ENCODE measurements at places on chromosomes 3 and 15. TPM values are rescaled to one million over a fixed set of nuclear protein-coding genes. Genes with fewer than 3 reads are reported as not detected.

DNA sequence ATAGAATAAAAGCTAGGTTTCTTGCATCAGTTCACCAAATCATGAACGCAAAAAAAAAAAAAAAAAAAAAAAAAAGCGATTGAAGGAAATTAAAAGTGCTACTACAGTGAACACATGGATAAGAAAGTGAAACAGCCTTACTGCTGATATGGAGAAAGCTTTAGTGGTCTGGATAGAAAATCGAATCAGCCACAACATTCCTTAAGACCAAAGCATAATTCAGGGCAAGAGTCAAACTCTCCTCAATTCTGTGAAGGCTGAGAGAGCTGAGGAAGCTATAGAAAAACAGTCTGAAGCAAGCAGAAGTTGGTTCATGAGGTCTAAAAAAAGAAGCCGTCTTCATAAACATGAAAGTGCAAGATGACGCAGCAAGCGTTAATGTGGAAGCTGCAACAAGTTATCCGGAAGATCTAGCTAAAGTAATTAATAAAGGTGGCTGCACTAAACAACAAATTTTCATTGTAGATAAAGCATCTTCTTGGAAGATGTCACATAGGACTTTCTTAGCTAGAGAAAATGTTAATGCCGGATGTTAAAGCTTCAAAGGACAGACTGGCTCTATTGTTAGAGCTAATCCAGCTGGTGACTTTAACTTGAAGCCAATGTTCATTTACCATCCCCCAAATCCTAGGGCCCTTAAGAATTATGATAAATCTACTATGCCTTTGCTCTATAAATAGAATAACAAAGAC lies 19.2 kb downstream of the P3H2 start:
- no peak for DNase-seq

- no peak for DNase-seq
Measured at GRCh38 chr3:177402533-177402932, 205.3 kb upstream of the TBL1XR1 start.

DNA sequence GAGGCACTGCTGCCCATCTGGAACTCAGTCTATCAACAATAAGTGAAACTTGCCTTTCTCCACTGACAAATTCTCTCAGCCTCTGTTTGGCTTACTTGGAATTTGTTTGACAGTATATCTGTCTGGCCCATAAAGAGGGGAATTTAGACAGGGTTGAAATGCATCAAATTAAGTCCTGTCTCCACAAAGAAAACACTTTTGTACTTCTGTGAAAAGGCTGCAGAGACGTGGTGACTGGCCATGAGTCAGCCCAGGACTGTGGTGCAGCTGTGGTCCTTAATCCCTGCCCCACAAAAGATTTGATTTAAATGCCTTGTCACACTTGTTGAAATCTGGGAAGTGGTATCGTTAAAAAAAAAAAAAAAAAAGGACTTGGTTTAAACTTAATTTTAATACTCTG lies 47.5 kb downstream of the RYR3 start:
- DNase-seq, result no peak

- DNase-seq, result no peak
Measured at GRCh38 chr3:128070898-128071591, 18.8 kb downstream of the SEC61A1 start.

DNA sequence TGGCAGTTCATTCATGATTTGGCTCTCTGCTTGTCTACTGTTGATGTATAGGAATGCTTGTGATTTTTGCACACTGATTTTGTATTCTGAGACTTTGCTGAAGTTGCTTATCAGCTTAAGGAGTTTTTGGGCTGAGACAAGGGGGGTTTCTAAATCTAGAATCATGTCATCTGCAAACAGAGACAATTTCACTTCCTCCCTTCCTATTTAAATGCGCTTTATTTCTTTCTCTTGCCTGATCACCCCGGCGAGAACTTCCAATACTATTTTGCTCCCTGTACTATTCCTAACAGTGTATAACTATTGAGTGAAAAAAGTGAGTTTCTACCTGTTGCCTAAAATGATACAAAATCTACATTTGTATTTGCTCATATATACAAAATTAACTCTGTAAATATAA lies 128.3 kb downstream of the ULK4 start:
- no peak for DNase-seq

- no peak for DNase-seq
Measured at GRCh38 chr3:42012383-42012934, 50.6 kb upstream of the ULK4 start.

- DNase-seq, result no peak
Measured at GRCh38 chr15:40912478-40912877, 16.7 kb upstream of the DLL4 start.

DNA sequence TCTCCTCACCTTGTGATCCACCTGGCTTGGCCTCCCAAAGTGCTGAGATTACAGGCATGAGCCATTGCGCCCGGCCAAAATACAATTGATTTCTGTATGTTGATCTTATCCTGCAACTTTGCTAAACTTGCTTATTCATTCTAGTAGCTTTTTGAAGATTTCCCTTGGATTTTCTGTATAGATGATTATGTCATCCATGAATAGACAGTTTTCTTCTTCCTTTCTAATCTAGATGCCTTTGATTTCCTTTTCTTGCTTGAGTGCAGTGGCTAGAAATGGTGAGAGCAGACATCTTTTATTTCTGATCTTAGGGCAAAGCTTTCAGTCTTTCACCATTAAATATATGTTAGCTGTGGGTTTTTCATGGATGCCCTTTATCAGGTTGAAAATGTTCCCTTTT lies 4.4 kb upstream of the ELP6 start:
- no peak for DNase-seq

DNA sequence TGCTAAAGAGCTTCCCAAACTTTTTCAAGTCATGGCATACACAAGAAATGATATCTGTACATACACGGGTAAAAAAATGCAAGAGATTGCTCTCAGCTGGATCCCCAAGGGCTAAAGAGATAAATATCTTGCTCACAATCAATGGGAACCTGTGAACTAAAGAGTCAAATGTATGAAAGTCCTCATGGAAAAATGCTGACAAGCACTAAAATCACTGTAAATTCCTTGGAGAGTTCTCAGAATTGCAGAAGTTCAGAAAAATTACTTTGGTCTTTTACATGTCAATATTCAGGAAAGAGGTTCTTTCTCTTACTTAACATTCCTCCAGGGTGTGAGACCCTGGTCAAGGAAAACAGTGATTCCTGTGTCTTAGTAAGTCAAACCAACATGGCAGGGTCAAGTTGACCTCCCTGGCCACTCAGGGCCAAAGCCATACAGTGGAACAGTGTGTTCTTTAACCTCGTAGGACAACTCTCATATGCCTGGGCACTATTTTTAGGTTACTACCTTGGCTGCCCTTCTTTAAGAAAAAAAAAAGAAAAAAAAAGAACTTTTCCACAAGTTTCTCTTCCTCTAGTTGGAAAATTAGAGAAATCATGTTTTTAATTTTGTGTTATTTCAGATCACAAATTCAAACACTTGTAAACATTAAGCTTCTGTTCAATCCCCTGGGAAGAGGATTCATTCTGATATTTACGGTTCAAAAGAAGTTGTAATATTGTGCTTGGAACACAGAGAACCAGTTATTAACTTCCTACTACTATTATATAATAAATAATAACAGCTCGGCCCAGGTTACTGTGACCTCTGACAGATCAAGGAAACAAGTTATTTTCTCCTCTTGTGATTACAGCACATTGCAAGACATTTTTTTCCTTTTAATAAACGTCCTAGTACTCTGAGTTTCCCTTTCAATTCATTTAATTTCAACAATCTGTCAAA lies 12.5 kb downstream of the SSR3 start:
- no peak for DNase-seq

TRAT1 gene
- not detected for total RNA-seq

CLN6 gene
- total RNA-seq, result 22.7 TPM
